ENCODE measurements at places on chromosomes 12 and 14.

DNA sequence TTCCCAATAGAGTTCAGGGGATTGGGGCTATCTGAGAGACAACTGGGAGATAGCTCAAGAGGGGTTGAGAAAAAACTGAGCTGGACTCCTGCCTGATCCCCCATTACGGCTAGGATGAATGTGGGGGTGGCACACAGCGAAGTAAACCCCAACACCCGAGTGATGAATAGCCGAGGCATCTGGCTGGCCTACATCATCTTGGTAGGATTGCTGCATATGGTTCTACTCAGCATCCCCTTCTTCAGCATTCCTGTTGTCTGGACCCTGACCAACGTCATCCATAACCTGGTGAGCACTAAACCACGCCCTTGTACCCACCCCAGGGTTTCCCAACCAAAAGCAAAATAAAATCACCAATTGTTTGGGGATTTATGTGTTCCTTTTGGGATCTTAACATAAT, 1.0 kb downstream of the ORMDL2 start:
- DNase-seq: no peak

DNA sequence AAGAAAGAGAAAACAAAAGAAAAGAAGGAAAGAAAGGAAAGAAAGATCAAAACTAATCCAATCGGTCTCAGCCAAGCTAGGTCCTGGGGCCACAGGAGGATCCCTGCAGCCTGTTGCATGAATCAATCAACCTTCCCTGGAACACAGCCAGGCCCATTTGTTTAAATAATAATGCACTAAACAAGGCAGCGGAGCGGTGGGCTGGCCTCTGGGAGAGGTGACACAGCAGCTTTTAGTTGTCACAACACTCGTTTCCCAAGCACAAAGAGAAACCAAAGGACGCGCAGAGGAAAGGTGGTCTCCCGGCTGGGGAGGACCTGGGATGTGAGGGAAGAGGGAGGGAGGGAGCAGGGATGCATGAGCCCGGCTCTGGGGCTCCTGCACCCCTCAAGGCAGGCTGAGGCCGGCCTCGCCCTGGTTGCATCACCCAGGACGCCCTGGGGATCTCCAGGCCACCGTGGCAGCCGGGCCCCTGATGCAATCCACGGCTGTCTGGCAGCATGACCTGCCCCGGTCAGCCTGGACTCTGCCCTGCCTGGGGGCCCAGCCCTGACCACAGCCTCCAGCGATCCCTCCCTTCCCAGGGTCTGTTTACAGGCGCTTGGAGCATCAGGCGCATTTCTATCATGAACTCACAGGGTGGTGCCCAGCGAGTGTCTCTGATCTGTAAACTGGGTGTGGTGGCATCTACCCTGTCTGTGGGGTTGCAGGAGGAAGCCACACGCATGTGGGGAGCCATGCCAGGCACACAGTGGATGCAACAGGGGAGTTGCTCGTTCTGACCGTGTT, 32.5 kb downstream of the MMP17 start:
- peak; percentile 68 for DNase-seq

GRCh38 chr14:35298351-35298750, 6.2 kb downstream of the PSMA6 start:
- DNase-seq: no peak

DNA sequence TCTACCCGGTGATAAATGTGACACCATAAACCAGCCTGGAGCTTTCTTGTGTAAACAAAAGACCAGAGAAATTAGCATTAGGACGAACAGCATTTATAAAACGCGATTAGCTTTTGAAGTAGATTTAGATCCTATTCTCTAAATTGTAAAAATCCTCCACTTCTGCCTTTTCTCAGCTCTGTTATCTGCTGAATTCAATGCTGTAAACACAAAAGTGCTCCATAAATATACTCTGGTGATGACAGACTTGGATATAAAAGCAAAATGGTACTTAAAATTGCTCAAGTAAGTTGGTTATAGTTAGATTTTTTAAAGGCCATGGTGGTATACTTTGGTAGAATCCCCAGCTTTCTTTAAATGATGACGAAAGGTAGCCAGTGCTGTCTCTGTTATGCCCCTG, 114.6 kb upstream of the RMST start:
- DNase-seq: no peak

- DNase-seq: no peak
Measured at GRCh38 chr14:74583689-74584434, 28.2 kb downstream of the LTBP2 start.

DNA sequence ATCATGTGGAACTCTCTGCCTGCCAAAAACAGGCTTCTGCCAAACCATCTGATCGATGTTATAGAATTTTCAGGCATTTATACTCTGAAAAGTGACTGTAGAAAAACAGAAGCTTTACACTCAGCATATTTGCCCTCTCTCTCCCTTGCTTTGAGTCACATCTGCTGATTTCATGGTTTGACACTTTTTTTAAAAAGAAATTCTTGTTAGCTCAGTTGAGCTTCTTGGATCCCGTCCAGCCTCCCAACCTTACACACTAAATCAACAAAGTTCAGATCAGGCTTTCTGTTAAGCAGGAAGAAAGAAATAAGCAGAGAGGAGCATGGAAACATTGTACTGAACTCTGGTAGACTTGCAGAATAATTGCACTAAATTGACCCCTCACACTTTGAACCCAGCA, 193.6 kb upstream of the SEL1L start:
- DNase-seq: no peak

DNA sequence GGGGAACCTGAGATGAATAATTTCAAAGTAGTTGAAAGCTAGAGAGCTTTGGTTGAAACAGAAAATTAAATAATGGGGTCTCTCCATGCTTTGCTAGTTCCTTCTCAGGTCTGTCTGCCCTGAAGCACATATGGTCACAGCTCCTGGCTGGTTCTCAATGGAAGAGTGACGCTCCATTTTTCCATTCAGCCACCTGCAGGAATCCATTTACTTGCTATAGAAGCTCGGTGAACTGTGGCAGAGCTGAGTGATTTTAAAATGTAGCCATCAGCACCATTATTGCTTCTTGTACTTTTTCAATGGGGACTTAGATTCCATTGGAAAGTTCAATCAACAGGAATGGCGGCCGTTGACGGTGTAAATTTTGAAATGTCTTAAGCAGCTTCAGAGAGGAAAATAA, 525.2 kb downstream of the GLT1D1 start:
- no peak for DNase-seq

- DNase-seq: no peak
Measured at GRCh38 chr14:73232984-73233383, 4.3 kb upstream of the PAPLN start.

DNA sequence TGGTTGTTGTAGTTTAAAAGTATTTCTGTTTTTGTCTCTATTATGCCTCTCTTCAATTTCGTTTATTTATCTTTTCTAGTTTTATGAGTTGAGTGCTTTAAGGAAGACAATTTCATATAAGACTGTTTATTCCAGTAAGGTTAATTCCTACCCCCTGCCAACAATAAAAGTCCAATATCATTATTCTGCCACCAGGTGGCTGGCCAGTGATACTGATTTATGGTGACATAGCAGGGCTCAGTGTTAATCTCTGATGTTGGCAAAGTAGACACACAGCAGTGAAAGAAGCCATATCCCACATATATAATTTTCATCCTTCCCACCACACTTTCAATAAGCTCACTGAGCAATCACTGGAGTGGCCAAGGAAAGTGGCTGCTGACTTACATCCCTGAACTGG, 69.0 kb upstream of the BMP4 start:
- DNase-seq: no peak

GRCh38 chr12:4386801-4387200, 7.3 kb upstream of the FGF23 start:
- no peak for DNase-seq

GRCh38 chr12:51751661-51752060, 96.9 kb downstream of the FIGNL2 start:
- DNase-seq: no peak

DNA sequence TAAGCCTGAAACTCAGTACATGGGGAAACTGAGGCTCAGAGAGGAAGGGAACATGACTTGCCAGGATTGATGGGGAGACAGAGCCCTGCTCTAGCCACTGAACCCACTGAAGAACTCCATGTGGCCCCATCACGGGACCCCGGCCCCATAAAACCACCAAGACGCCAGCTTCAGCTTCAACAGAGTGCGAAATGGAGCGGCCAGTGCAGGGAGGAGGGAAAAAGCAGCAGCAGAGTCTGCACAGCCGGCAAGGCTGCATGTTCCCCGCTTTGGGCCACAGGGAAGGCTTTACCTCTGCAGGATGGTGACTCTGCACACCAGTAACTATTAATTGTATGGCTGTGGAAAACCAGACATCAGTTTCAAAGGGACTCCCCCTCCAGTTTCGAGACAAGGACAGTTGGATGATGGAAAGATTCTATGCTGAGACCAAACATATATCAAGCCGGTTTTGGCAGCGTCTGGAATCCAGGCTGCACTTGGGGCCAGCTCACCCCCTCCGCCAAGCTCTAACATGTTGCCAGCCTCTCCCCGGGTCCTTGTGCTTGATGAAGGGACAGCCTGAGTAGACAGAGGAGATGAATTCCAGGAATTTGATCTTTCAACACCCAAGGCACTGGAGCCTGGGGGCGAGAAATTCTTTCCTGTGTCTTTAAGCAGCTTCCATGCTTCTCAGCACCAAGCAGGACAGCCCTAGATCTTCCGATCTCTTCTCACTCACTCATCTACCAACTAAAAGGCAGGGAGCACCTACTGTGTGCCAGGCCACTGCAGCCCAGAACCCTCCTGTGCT, 55.7 kb upstream of the BCL11B start:
- DNase-seq: peak; percentile 7

DNA sequence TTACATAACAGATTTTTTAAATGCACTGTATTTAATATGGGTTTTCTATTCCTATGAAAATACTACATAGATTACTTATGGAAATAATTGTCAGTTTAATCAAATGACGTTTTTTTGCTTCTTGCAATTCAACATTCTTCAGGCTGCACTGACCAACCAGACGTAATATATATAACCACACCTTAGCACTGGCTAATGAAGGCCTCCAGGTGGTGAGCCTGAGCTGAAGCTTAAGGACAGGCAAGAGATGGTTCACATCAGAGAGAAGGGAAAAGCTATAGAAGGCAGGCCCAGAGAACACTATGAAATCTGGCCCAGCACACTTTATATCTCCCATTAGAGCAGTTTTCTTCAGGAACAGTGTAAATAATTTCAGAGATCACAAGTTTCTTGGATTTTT, 2.8 kb upstream of the MDGA2 start:
- DNase-seq: peak; percentile 21

GRCh38 chr12:40580346-40580745, 111.9 kb upstream of the CNTN1 start:
- no peak for DNase-seq

DNA sequence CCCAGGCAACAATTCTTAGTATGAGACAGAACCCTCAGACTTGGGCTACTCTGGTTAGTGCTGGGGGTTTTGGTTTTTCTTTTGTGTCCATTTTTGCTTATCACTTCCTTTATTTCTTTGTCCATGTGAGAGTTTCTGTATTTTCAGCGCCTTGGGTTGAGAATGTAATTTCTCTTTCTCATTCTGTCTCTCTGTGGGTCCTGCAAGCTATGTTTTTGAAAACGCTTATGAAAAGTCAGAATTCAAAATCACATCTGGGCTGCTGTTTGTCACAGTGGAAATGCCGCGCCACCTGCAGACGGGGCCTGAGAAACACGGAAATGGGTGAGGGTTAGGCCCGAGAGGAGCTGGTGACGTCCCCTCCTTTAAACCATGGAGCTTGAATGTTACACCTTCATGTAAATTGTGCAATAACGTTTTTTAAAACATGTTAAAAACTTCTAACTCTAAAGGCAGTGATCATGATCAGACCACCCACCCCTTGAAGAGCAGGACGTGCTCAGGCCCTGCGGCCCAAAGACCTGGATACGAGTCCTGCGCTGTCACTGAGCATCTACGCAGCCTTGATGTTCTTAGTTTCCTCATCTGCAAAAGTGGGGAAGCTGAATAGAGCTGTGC, 26.1 kb downstream of the JDP2 start:
- no peak for DNase-seq

DNA sequence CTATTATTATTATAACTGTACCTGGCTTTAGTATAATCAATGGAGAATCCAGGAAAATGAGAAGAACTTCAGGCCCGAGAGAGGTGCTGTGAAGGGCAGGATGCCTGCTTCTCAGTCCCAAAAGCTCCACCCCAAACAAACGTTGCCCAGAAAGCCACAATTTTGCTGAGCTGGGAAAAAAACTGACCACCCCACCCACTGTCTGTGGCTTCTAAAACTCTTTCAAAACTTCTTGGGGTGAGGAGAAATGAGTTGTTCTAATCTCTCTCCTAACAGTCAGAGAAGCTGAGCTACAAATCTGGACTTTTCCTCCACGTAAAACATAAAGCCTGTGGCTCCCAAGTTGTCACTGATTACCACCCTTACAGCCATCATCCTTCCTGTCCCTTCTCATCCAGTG, 13.4 kb downstream of the VDR start:
- DNase-seq: no peak

DNA sequence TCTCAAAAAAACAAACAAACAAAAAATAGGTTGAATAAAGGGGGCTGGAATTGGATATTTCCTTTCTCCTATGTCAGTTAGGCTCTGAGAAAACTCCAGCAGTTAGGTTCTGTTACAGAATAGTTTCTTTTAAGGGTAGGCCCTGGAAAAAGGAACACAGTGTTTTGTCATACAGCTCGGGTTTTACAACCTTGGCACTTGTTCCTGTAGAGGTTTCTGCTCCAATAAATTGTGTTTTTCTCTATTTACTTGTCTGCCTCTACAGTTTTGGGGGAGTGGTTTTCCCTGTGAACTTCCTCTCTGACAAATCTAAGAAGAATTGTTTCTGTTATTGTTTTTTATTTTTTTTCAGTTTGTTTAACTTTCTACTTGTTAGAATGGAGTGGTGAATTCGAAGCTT, 167.6 kb downstream of the ACSS3 start:
- no peak for DNase-seq

DNA sequence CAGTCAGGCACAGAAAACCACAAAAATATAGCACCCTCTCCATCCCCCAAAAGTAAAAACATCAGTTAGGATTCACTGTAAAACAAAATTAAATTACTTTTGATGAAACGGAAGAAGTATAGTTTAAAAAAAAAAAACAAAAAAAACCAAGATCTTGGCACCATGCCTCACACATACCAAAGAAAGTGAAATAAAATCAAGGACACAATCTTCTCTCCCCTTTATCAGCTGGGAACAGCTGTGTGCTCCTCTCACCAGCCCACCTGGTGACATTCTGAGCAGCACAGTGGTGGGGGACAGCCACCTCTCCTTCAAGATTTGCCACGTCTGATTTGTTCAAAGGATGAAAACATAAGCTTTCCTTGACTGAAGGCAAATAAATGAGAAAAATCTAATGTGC, 55.5 kb downstream of the ESR2 start:
- no peak for DNase-seq

Data from iPS-NIHi11 (cell line).